ENCODE measurements at places on chromosomes 7 and 10. TPM values are rescaled to one million over a fixed set of nuclear protein-coding genes. Genes with fewer than 3 reads are reported as not detected.

DNA sequence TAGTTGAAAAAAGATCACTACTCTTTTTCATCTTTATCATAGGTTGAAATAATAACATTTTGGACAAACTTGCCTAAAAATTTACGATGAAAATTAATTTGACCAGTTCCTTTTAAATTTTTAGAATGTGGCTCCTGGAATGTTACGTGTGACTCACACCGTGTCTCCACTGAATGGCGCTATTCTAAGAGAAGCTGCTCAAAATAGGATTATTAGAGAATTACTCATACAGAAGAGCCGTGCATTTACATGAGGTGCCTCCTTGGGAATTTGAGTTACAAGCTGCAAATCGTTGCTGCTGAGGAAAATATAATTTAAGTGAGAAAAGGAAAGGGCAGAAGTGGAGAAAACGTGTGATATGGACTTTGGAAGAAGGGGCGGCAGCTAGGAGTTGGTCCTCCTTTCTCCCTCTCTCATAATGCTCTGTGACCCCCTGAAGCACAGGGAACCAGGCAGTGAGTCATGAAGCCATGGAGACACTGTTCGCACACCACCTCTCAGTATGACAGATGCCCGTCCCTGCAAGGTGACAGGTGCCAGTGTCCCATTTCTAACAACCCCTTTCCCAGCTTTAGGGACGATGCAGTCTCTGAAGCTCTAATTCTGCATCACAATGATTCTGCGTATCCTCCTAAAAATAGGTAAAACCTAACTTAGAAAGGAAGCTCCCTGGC lies 323.2 kb upstream of the COBL start:
- DNase-seq = no peak

Gene C10orf105
- 0.25 TPM for total RNA-seq

DNA sequence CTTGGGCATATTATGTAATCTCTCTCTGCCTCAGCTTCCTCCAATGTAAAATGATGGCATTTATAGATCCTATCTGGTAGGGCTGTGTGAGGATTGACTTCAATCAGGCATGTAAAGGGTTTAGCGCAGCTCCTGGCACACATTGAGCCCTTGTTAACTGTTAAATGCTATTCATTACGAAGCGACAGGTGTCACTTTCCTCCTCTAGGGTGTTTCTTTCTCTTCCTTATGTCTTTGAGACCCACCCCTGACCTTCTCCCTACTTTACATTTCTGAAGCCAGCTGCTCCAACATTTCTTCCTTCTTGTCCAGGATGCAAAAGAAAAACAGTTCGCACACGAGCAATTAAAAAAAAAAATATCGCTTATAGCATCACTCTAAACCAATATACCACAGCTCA lies 5.7 kb upstream of the R3HCC1L start:
- no peak for DNase-seq

- no peak for DNase-seq
Measured at GRCh38 chr7:42932811-42933591, 825 bp downstream of the MRPL32 start.

GRCh38 chr7:98997846-98998245 lies 119.5 kb downstream of the TRRAP start:
- DNase-seq = no peak

- DNase-seq = no peak
Measured at GRCh38 chr10:107898392-107898791, 733.9 kb upstream of the SORCS1 start.

DNA sequence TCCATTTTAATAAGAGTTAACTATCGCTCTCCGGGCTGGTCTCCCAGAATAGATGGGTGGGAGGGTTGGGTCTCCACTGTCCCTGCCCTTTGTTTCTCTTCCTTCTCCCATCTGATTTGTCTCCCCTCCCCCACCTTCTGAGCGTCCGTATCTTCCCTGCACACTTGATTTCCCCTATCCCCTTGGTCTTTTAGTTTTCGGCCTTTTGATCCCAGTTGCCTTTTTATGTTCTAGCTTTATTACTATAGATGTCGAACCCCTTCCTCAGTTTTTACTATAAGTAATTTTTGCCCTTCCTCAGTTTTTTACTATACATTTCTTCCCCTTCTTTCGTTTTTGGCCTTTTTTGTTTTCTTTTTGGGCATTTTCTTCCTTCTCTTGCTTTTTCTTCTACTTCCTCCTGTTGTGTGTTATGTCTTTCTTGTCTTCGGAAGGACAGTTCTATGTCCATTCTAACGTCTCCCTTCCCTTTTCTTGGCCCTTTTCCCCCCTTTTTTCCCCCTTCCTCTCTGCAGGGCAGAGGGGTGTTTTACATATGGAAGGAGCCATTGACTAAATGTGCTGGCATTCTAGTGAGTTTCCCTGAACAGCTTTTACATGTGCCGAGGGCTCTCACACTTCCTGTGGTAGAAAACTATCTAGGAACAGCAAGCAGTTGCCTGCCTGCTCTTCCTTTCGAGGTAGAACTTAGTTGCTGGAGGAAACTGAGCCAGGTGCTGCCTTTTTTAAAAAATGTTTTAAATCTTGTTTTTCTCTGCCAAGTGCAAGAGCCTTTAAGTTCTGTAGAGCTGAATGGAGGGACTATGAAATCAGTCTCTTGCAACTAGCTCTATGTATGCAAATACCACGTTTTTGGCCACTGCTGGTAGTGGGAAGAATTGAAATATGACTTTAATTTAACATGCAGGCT lies 2.8 kb downstream of the TET1 start:
- DNase-seq = no peak

DNA sequence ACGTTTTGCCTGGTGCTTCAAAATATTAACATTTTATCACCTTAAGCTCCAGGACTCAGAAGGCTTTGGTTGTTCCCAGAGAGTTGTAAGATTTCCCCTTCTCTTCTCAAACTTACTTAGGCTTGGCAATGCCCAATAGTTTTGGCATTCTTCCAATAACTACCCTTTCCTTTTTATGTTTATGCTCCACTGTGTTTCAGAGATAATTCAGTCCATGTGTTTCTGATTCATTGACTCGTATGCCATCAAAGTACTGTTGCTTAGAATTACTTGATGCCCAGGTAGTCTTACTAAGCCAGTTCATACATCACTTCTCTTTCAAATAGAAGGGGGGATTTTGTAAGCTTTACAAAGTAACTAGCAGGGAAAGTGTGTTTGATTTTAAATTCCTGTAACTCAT lies 66.6 kb downstream of the AGMO start:
- no peak for DNase-seq

DNA sequence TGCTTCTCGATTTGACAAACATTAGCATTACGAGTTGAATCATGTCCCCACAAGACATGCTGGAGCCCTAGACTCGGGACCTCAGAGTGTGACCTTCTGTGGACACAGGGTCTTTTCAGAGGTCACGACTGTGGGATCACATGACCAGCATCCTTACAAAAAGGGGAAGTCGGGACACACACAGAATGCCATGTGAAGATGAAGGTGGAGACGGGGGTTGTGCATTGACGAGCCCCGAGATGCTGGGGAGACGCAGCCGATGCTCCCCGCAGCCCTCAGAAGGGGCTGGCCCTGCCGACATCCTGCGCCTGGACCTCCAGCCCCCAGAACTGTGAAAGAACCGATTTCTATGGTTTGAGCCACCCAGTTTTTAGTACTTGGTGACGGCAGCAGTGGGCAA lies 7.5 kb downstream of the ZFAND2A start:
- no peak for DNase-seq

Gene CUTC
- total RNA-seq = 14.1 TPM

GRCh38 chr10:5546891-5547680 lies 22.3 kb downstream of the CALML3 start:
- DNase-seq = no peak

- DNase-seq = peak; percentile 94
Measured at GRCh38 chr7:152436111-152436930, 518 bp upstream of the KMT2C start.

DNA sequence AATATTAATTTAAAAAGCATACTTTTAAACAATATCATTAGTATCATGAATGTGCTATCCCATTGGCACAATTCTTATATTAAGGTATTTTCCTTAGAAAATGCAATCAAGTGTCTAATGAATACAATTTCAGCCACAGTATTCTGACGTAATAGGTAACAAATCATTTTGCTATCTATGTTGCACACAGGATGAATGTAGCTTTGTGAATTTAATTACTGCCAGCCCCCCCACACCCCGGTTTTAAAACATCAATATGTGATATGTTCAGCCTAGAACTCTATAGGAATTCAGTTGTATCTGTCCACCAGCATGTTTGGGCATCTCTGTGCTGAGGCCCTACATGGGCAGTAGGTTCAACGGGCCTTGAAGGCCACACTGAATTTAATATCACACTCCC lies 274.6 kb downstream of the PLXDC2 start:
- DNase-seq = no peak

Gene SRPK2
- 39.9 TPM for total RNA-seq

GRCh38 chr7:1055491-1055955 lies 11.2 kb downstream of the GPR146 start:
- peak; percentile 11 for DNase-seq

Gene CCDC136
- 4.5 TPM for total RNA-seq

Gene MAGI2
- total RNA-seq = not detected

Data from CD4-positive, alpha-beta T cell (primary cell).